Left colon (tissue), 2 donors: ENCODE measurements at places on chromosomes 5 and 9.

GRCh38 chr5:145941096-145941447, 4.7 kb downstream of the SH3RF2 start:
- DNase-seq = no peak

- DNase-seq = no peak
These were observed 103.6 kb downstream of the PIK3R1 start for GRCh38 chr5:68318955-68319705.

GRCh38 chr9:111945216-111945615, 48.6 kb downstream of the UGCG start:
- DNase-seq = no peak

DNA sequence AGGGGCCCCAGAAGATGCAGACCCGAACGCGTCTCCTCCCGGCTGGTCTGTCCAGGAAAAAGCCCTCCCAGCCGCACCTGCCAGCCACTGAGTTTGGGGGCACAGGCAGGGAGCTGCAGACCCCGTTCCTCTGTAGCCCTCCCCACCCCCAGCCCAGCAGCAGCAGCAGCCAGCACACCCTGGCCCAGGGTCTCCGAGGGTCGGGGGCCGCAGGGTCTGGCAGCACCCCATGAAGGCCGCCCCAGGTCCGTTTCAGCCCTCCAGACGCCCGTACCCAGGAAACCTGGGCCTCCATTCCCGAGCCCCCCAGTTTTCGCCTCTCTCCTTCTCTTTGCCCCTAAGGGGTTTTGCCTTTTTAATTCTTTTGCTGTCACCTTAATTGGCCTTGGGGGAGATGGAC, 19.7 kb downstream of the EXD3 start:
- DNase-seq = no peak

DNA sequence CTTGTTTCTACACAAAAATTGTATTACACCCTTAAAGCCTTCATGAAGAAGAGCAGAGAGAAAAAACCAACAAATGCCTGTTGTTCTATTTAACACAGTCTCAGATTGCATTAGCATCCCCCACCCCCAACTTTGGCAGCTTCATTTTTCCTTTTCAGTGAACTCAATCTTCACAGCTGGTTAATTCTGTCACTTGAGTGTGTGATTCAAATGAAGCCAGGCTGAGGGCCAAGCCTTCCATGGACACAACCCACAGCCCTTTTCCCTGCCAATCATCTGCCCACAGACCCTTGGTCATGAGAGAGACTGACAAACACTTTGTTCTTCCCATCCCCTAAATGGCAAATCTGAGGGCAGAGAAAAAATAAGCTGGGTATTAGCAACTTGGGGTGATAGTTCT, 217.5 kb upstream of the NMUR2 start:
- no peak for DNase-seq

DNA sequence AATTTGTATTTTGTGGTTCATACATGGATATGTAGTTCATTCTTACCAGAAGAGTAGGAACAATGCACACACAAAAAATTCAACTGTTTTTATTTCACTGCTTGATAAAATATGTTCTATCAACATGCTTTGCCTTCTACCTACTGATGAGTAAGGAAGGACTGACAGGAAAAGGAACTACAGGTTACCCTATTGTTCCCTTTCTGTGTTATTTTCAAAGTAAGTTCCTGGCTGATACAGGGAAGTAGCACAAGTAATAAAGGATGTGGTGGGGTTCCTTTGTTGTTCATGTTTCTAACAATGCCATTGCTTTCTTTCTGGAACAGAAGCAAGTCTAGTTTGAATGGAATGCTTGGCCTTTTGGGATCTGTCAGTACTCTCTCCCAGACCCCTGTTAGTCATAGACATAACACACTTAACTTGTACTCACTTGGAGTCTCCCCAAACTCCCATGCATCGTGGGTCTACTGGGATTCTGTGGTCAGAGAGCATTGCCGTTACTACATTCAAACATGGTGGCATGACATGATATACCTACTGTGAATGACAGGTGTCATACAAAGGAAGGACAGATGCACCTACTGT, 20.2 kb upstream of the ALDOB start:
- no peak for DNase-seq
